ENCODE measurements at places on chromosomes 11 and 22.

GRCh38 chr11:2775626-2776350 is 76.0 kb upstream of the KCNQ1OT1 start:
- no peak for DNase-seq

DNA sequence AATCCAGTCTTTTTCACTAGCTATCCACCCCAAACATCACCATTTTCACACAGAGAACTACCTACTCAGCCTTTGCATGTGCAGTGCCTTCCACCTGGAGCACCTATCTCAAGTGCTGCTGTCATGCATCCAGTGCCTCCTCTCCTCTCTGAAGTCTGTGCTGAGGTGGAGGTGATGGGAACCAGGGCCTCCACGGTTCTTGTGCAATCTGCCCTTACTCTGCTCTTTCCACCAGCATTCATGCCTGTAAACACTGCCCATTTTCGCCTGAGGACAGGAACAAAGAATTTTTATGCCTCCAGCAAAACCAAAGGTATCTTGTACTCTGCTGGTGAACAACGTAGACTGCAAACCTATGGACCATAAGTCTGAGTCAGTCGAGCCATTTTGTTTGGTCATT is 27.0 kb downstream of the PITPNB start:
- no peak for DNase-seq

DNA sequence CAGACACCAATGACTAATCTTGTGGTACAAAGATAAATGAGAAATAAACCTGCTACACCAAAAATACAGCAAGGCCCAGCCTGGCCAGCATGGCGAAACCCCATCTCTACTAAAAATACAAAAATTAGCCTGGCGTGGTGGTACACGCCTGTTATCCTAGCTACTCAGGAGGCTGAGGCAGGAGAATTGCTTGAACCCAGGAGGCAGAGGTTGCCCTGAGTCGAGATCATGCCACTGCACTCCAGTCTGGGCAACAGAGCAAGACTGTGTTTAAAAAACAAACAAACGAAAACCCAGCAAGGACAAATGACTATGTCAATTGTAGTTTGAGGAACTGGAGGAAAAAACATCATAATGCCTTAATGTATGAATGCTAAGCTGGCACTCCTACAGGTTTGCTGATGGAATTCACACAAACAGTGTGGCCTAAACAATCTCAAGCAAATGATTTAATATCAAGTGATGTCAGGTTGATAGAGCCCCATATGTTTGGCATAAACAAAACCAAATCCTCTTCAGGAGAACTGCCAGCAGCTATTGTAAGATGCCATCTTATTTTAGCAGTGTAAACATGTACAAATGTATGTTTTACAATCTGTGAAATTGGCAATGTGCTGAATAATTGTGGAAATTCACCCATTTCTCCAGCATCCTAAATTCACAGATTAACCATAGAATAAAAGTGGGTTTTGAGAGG is 20.0 kb downstream of the MMP7 start:
- no peak for DNase-seq

DNA sequence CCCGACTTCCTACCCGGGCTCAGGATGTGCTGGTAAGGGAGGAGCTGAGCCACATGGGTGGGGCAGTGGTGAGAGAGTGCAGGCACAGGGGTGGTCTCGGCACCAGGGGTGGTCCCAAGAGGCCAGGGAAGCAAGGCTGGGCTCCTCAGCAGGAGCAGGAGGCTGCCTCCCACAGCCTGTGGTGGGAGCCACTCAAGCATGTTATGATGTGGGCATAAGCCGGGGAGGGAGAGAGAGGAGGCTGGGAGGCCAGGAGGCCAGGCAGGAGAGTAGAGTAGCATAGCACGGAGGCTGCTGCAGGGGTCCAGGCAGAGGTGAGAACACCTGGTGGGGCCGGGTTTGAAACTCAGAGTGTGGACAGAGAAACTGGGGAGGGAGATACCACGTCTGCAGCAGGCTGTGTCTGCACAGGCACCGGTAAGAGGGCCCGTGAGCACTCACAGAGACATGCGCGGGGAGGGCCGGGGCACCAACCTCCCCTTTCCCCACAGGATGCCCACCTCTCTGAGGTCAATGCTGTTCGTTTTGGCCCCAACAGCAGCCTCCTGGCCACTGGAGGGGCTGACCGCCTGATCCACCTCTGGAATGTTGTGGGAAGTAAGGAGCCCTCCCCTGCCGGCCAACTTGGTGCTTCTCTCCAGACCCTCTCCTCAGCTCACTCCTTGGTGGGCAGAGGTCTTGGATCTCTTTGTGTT is 10.7 kb downstream of the ATG16L2 start:
- DNase-seq, result no peak

GRCh38 chr11:65814986-65815565 is 18.7 kb upstream of the SNX32 start:
- no peak for DNase-seq

- no peak for DNase-seq
These were observed 6.0 kb upstream of the ACR start for GRCh38 chr22:50731811-50732624.

DNA sequence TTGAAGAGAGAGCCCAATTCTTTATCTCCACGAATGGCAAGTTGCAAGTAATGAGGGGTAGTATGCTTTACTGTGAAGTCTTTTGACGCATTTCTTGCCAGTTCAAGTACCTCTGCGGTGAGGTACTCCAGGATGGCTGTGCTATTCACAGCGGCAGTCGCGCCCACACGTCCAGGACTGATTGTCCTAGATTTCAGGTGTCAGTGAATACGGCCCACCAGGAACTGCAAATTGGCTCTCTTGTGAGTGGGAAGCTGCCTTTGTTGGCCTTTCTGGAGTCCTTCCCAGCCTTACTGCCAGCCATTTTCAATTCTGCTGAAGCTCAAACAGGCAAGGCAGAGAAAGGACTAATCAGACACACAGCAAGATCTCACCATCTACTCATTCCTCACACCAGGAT is 8.5 kb downstream of the PPFIA1 start:
- no peak for DNase-seq

- DNase-seq, result no peak
These were observed 10.9 kb downstream of the PRRG4 start for GRCh38 chr11:32840587-32840986.

DNA sequence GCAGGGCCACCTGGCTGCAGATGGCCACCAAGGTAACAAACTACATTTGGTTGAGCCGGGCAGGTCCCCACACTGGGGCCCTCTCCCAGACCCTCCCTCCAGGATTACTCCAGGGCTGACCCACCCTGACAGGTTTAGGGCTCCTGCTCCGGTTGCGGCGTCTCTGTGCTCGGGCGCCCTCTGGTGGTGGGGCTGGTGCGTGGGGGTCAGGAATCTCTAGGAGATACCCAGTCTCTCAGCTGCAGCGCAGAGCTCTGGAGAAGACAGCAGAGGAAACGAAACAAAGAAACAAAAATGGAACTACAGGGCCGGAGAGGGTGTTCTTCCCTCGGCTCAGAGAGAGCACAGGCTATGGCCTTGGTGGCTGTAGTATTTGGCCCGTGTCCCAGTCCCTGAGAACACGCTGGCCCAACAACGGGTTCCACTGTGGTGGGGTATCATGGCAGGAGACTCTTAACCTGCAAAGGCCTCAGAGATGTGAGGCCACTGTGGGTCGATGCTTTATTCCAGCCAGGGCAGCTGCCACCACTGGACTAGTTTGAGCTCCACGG is 2.4 kb downstream of the C11orf96 start:
- DNase-seq, result peak; percentile 37

DNA sequence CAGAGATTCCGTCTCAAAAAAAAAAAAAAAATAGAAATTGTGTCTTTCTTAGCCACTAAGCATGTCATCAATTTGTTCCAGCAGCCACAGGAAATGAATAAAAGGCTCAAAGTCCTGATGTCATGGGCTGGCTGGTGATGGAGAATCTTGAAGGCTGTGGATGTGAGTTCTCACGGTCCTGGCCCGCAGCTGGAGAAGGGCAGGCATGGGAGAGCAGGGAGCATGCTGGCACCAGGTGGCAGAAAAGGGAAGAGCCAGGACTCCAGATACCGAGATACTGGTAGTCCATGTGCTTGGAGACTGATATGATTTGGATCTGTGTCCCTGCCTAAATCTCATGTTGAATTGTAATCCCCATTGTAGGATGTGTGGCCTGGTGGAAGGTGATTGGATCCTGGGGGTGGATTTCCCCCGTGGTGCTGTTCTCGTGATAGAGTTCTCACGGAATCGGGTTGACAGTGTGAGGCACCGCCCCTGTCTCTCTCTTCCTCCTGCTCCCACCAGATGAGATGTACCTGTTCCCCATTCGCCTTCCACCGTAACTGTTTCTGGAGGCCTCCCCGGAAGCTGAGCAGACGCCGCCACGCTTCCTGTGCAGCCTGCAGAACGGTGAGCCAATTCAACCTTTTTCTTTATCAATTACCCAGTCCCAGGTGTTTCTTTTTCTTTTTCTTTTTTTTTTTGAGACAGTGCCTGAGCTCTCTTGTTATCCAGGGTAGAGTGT is 18.1 kb downstream of the MRGPRD start:
- peak; percentile 28 for DNase-seq

DNA sequence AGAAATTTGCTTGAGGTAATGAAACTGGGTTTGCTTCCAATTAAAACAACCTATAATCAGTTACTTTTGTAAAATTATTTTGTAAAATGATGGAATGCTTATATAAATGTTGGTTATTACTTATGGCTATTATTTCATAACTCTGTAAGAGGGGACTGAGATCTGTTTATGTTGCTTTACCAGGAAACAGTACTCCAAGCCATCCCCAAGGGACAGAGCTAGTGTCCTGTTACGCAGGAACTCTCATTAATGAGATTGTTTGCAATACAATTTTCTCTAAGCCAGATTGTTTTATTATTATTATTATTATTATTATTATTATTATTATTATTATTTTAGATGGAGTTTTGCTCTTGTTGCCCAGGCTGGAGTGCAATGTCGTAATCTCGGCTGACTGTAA is 2.3 kb upstream of the NOX4 start:
- no peak for DNase-seq

All from CD14-positive monocyte (primary cell).